ENCODE measurements at places on chromosomes 1 and 21. TPM values are rescaled to one million over a fixed set of nuclear protein-coding genes. Genes with fewer than 3 reads are reported as not detected.

- no peaks in the 10 kb centered on the region for H3K27me3 ChIP-seq
- H3K27ac ChIP-seq: no peak overlapping the region
- no peaks in the 10 kb centered on the region for H3K36me3 ChIP-seq
- H3K4me1 ChIP-seq: no peaks in the 10 kb centered on the region
- DNase-seq: no peak
These were observed 16.1 kb upstream of the CHI3L1 start for GRCh38 chr1:203202431-203203245.

- H3K27me3 ChIP-seq: no peaks in the 10 kb centered on the region
- H3K4me1 ChIP-seq: peaks cover 21% of the 10 kb centered on the region
- H3K27ac ChIP-seq: peak overlapping the region; percentile 46
- no peak overlapping the region for H3K4me3 ChIP-seq
- H3K36me3 ChIP-seq: no peaks in the 10 kb centered on the region
These were observed 1.7 kb upstream of the PBX1 start for GRCh38 chr1:164557270-164557669.

DNA sequence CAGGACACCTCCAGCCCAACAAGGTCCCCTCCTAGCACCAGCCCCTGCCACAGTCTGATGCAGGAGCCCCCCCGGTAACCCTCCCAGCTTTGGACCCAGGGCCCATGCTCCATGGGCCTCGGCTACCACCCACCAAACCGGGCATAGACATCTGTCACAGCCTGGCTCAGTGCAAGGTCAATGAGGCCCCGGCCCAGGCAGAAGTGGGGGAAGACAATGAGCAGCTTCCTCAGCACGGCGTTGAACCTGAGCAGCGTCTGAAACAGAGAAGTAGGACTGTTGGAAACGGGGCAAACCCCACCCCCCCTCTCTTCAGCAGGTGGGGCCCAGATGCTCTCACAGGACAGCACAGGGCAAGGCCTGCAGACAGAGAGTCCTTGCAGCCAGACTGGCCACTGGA is 101.9 kb upstream of the GCLM start:
- no peaks in the 10 kb centered on the region for H3K4me1 ChIP-seq
- no peaks in the 10 kb centered on the region for H3K27me3 ChIP-seq
- no peaks in the 10 kb centered on the region for H3K36me3 ChIP-seq

- peaks cover 6% of the 10 kb centered on the region for H3K36me3 ChIP-seq
- H3K4me3 ChIP-seq: peak overlapping the region; percentile 91
- H3K27me3 ChIP-seq: no peaks in the 10 kb centered on the region
- DNase-seq: no peak
- peak overlapping the region; percentile 84 for H3K27ac ChIP-seq
These were observed 867 bp upstream of the TIMM17A start for GRCh38 chr1:201954263-201955008.

GRCh38 chr1:226427131-226427530 is 19.2 kb upstream of the PARP1 start:
- no peaks in the 10 kb centered on the region for H3K36me3 ChIP-seq
- H3K4me3 ChIP-seq: no peak overlapping the region
- no peak for DNase-seq
- H3K27me3 ChIP-seq: no peaks in the 10 kb centered on the region

DNA sequence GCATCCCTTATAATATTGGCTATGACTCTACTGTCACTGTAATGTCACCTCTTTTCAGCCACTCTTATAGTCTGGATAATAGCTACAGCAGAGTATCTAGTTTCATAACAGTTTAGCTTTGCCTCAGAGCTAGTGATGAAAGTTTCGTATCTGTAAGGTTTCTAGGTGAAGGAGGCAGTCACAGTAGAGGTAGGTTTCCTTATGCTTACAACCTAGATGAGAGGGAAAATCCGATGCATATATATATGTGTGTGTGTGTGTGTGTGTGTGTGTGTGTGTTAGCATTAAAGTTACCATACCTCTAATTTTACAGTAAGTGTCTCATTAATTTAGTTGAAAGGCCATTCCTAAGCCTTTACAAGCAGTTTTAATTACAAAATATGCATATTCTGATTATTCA is 2.2 kb upstream of the TOR1AIP2 start:
- no peak overlapping the region for H3K27ac ChIP-seq
- DNase-seq: no peak
- peaks cover 50% of the 10 kb centered on the region for H3K4me1 ChIP-seq
- H3K27me3 ChIP-seq: no peaks in the 10 kb centered on the region
- H3K36me3 ChIP-seq: no peaks in the 10 kb centered on the region
- no peak overlapping the region for H3K4me3 ChIP-seq

- peaks cover 6% of the 10 kb centered on the region for H3K4me1 ChIP-seq
- no peak for DNase-seq
- no peaks in the 10 kb centered on the region for H3K27me3 ChIP-seq
- H3K4me3 ChIP-seq: no peak overlapping the region
- H3K27ac ChIP-seq: no peak overlapping the region
- H3K36me3 ChIP-seq: no peaks in the 10 kb centered on the region
These were observed 91.4 kb downstream of the GPATCH2 start for GRCh38 chr1:217539510-217539909.

GRCh38 chr1:115545791-115546733 is 95.7 kb upstream of the VANGL1 start:
- H3K4me3 ChIP-seq: no peak overlapping the region
- peak; percentile 72 for DNase-seq
- H3K4me1 ChIP-seq: no peaks in the 10 kb centered on the region
- H3K27me3 ChIP-seq: no peaks in the 10 kb centered on the region
- peak overlapping the region; percentile 45 for H3K27ac ChIP-seq

- H3K27ac ChIP-seq: peak within 1 kb of the TSS; percentile 62
- no peaks in the 10 kb centered on the region for H3K36me3 ChIP-seq
- DNase-seq: peak; percentile 95
- peak within 1 kb of the TSS; percentile 97 for H3K4me3 ChIP-seq
- no peaks in the 10 kb centered on the region for H3K27me3 ChIP-seq
These were observed at the start of gene DIP2A for GRCh38 chr21:46458315-46459023. DIP2A (plus strand) TSS chr21:46458891; CDS start chr21:46459132, 241 bp downstream.

DNA sequence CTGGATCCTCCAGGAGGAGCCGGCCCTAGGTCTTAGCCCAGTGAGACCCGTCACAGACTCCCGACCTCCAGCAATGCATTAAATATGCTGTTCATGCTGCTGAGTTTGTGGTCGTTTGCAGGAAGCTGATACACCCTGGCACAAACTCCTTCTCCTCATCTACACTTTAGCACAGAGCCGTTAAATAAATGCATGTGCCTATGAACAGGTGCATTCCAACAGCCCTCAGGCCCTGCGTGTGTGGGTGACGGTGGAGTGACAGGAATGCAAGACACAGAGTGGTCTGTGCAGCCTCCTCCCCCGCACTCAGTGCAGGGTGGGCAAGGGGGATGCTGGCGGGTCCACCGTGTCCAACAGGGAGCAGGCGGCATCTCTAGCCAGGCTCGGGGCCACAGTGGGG is 106.6 kb upstream of the TMPRSS2 start:
- H3K4me3 ChIP-seq: no peak overlapping the region
- no peak overlapping the region for H3K27ac ChIP-seq
- H3K27me3 ChIP-seq: no peaks in the 10 kb centered on the region
- DNase-seq: no peak
- H3K36me3 ChIP-seq: no peaks in the 10 kb centered on the region

DNA sequence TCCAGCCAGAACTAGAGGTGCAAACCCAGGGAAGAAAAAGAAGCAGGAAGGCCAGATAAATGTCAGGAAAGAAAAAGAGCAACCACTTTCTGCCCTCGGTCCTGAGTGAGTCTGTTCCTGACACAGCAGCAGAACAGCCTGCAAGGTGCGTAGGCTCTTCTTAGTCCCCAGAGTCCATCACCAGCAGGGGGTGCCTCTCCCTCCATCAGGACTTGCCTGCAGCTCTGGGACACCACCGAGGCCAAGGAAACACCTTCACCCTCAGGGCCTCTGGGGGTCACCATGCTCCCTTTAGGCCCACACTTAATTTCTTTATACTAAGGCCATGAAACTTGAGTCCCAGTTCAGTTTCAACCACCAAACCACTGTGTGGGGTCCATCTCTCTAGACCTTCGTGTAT is 43.7 kb upstream of the NFASC start:
- no peak for DNase-seq
- H3K4me1 ChIP-seq: peaks cover 5% of the 10 kb centered on the region
- H3K36me3 ChIP-seq: no peaks in the 10 kb centered on the region
- no peaks in the 10 kb centered on the region for H3K27me3 ChIP-seq

DNA sequence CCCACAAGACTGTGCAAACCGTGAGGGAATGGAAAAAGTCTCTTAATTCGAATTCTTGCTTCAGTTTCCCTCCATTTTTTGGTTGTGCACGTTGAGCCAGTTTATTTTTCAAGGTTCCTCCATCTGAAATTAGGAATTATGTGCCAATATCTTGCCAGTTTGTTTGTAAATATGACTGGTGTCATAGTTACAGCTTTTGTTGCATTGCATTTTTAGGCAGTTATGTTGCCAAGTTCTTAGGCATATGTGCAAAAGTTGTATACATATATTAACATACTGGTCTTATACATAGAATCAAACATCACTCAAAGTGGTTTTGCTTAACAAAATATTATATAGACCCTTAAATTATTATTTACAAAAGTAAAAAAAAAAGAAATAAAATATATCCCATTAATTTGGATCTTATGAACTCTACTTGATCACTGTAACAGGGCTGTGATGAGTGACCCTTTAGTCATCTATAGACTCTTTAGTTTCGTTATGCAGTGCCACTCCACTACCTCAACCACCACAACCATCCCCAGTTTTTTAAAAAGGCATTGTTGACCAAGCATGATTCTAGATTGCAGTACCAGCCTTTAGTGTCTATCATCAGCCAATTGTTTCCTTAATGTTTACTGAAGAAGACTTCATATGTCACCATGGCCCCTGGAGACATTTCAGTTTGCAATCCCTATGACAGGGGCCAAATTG is 20.9 kb upstream of the DYNLT5 start:
- no peak overlapping the region for H3K27ac ChIP-seq
- H3K4me1 ChIP-seq: no peaks in the 10 kb centered on the region
- H3K36me3 ChIP-seq: no peaks in the 10 kb centered on the region
- H3K4me3 ChIP-seq: no peak overlapping the region

DNA sequence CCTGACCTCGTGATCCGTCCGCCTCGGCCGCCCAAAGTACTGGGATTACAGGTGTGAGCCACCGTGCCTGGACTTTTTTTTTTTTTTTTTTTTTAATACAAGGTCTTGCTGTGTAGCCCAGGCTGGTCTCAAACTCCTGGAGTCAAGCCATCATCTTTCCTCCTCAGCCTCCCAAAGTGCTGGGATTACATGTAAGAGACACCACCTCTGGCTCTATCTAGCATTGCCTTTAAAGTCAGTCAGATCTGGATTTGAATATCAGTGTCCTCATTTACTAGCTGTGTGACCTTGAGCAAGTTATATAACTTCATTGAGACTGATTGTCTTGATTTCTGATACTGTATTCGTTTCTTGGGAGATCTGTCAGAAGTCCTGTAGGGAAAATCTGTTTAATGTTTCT is 6.6 kb downstream of the MAP3K21 start:
- H3K27ac ChIP-seq: no peak overlapping the region
- DNase-seq: no peak
- no peaks in the 10 kb centered on the region for H3K27me3 ChIP-seq

GRCh38 chr21:32817208-32817607 is 45.7 kb upstream of the PAXBP1 start:
- H3K36me3 ChIP-seq: no peaks in the 10 kb centered on the region
- peak; percentile 64 for DNase-seq
- H3K4me1 ChIP-seq: peaks cover 25% of the 10 kb centered on the region
- peak overlapping the region; percentile 62 for H3K27ac ChIP-seq
- H3K27me3 ChIP-seq: no peaks in the 10 kb centered on the region

GRCh38 chr1:212981025-212981495 is 30.7 kb downstream of the VASH2 start:
- peaks cover 19% of the 10 kb centered on the region for H3K4me1 ChIP-seq
- H3K36me3 ChIP-seq: no peaks in the 10 kb centered on the region
- no peaks in the 10 kb centered on the region for H3K27me3 ChIP-seq
- peak overlapping the region; percentile 20 for H3K27ac ChIP-seq

- no peak overlapping the region for H3K27ac ChIP-seq
- no peak overlapping the region for H3K4me3 ChIP-seq
- no peaks in the 10 kb centered on the region for H3K27me3 ChIP-seq
These were observed 22.7 kb upstream of the HIVEP3 start for GRCh38 chr1:41941381-41941780.

- no peak overlapping the region for H3K4me3 ChIP-seq
- H3K27ac ChIP-seq: no peak overlapping the region
- no peaks in the 10 kb centered on the region for H3K4me1 ChIP-seq
- no peak for DNase-seq
- no peaks in the 10 kb centered on the region for H3K27me3 ChIP-seq
These were observed 72.4 kb upstream of the TMEM51 start for GRCh38 chr1:15081102-15081501.

DNA sequence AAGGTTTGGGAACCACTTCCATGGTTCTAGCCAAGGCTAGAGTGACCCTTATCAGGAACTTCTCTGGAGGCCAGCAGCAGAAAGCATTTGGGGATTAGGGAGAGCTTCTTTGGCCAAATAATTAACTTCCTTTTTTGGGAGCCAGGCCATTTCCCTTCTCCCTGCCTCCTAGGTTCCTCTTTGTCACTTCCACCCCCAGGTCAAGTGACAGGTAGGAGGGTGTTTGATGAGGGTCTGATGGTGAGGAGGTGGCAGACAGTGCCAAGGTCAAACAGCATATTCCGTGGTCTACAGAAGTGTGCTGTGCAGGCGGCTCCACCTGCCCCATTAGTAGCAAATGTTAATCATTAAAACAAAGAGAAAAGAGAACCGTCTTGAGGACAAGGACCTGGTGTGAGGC is 1.9 kb upstream of the KCNA10 start:
- peaks cover 6% of the 10 kb centered on the region for H3K4me1 ChIP-seq
- no peaks in the 10 kb centered on the region for H3K36me3 ChIP-seq
- H3K27me3 ChIP-seq: no peaks in the 10 kb centered on the region
- DNase-seq: no peak
- no peak overlapping the region for H3K4me3 ChIP-seq

DNA sequence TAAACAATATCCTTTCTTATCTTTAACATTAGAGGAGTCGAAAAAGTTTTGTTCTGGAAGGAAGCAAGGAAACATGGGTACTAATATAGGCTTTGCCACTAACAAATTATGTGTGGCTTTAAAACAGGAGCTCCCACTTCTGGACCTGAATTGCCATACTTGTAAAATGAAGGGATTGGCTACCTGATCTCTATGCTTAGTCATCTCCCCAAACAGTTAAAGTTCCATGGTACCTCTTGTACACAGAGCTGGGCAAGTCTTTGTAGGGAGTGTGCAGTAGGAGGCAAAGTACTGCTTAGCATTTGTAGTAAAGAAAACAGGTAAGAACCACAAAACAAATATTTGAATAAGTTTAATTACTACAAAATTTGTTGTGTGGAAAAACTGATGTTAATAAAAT is 81.3 kb downstream of the MAST2 start:
- H3K4me3 ChIP-seq: no peak overlapping the region
- no peak for DNase-seq
- no peaks in the 10 kb centered on the region for H3K27me3 ChIP-seq
- H3K36me3 ChIP-seq: no peaks in the 10 kb centered on the region

GRCh38 chr1:172885971-172886370 is 164.8 kb downstream of the TNFSF18 start:
- H3K27me3 ChIP-seq: peaks cover 3% of the 10 kb centered on the region
- no peak overlapping the region for H3K27ac ChIP-seq
- peaks cover 16% of the 10 kb centered on the region for H3K4me1 ChIP-seq
- H3K36me3 ChIP-seq: no peaks in the 10 kb centered on the region
- H3K4me3 ChIP-seq: no peak overlapping the region

Gene MROH9
- total RNA-seq: not detected

Gene S100A12
- not detected for total RNA-seq

Gene KCNK2
- not detected for total RNA-seq

Gene LGR6
- total RNA-seq: 0.52 TPM

Gene FALEC
- not detected for total RNA-seq

Gene RBM11
- 0.52 TPM for total RNA-seq

Gene SLC1A7
- total RNA-seq: not detected

Gene RIIAD1
- not detected for total RNA-seq

Gene FCAMR
- not detected for total RNA-seq

All from body of pancreas (tissue), 4 donors.